ENCODE measurements at places on chromosomes 2 and 18. TPM values are rescaled to one million over a fixed set of nuclear protein-coding genes. Genes with fewer than 3 reads are reported as not detected.

Gene NR4A2
- polyA plus RNA-seq: 0.67 TPM

Gene SIX3
- not detected for polyA plus RNA-seq

Gene NYAP2
- polyA plus RNA-seq: 0.05 TPM

Gene RGPD4
- polyA plus RNA-seq: not detected

Gene LOXHD1
- polyA plus RNA-seq: 0.66 TPM

Gene MERTK
- polyA plus RNA-seq: 24.6 TPM

Gene PRSS56
- polyA plus RNA-seq: not detected

Gene TUBB8B
- 0.51 TPM for polyA plus RNA-seq

Gene CNTNAP5
- polyA plus RNA-seq: 0.04 TPM

Gene COL4A4
- polyA plus RNA-seq: 56.2 TPM

Gene KCNE4
- 18.3 TPM for polyA plus RNA-seq

Gene SCN9A
- polyA plus RNA-seq: 1.6 TPM

DNA sequence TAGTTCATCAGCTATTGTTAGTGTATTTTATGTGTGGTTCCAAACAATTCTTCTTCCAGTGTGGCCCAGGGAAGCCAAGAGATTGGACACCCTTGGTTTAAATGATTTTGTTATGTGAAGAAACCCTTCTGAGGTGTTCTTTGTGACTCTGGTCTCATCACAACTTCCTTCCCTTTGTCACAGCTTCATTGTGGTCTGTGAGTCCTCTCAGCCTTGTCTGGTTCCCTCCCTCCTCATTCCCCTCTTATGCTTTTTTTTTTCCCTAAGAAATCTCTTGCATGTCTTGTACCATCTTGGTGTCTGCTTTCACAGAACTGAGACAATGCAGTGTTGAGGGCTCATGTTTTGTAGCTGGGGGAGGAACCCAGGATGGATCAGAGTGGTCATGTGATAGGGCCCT lies 118.9 kb downstream of the TMEM182 start:
- no peak for DNase-seq

DNA sequence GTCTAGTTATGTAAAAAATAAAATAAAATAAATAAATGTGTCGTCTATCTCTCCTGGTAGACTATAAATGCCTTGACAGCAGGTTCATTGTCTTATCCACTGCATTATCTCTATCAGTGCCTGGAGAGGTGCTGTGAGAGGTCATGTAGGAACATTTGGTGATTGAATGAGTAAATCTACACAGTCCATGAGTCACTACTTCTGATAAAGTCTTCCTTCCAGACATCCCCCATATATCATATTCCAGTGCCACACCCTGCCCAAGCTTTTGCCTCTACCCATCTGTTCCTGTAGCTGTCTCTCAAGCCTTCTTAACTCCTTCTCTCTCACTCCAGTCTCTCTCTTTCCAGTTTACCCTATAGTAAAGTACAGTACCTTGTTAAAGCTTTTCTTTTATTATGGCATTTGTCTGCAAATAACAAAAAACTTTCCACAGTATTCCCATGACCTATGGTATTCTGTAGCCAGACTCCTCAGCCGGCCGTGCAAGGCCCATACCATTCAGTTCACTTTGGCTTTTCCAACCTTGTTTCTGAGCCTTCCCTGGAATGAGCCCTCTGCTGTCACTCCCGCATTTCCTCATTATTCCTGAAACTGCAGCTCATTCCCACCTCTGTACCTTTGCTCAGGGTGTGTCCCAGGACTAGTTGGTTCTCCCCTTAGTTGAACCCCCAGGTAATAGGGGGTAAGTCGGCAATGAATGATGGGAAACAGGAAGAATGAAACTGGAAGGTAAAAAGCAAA lies 37.5 kb downstream of the ANXA4 start:
- DNase-seq: no peak

DNA sequence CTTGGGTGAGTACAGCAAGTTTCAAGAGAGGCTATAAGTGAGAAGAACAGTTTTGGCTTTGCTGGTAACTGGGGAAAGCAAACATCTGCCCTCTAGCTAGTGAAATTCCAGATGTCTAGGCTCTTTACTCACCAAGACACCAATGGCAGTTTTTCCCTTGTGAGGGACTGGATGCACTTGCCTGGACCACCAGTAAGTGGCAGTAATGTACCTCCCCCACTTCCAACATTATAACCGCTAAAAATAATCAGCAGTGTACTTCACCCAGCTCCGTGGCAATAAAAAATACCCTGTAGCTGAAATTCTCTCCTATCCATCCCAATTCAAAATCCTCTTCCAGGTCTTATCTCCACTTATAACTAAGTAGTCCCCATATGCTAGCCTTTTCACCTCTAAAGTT lies 383.9 kb downstream of the ARHGAP15 start:
- DNase-seq: no peak

GRCh38 chr2:168054657-168055056 lies 192.7 kb downstream of the STK39 start:
- no peak for DNase-seq

DNA sequence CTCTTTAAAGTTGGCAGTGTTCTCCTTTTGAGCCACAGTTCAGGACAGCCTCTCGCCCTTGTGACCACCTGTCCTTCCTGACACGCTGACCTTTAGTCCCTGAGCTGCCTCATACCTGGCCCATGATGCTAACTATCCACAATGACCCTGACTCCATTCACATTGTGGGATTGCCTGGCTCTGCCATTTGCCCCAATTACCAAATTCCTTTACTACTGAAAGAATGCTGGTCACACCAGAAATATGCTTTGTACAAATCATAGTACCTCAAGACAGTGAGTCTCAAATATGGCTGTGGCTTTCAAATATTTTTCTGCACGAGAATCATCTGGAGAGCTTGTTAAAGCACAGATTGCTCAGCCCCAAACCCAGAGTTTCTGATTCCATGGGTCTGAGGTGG lies 54.2 kb downstream of the LTBP1 start:
- no peak for DNase-seq

- no peak for DNase-seq
These were observed 49.2 kb upstream of the NAB1 start for GRCh38 chr2:190599546-190600220.

DNA sequence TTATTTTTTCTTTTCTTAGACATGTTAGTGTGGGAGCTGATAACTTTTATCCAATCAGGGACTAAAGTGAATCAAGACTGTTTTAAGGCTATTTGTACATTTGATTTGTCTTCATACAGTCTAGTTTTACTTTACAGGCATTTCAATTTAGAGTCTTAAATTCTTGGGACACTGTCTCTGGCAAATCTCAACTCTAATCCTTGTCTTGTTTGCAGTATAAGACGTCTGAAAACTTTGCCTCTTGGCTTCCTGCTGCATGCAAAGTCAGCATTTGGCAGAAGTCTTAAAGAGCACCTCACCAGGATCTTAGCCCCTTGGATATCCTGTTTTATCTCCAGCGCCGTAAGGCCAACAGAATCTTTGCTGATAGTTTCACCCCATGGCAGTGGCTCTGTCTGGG lies 30.3 kb downstream of the SPOPL start:
- no peak for DNase-seq

- no peak for DNase-seq
These were observed 22.8 kb downstream of the ANO7 start for GRCh38 chr2:241211276-241211675.

GRCh38 chr2:174326161-174327020 lies 8.4 kb upstream of the SP9 start:
- peak; percentile 35 for DNase-seq

GRCh38 chr2:171139860-171140259 lies 20.8 kb downstream of the TLK1 start:
- DNase-seq: no peak

DNA sequence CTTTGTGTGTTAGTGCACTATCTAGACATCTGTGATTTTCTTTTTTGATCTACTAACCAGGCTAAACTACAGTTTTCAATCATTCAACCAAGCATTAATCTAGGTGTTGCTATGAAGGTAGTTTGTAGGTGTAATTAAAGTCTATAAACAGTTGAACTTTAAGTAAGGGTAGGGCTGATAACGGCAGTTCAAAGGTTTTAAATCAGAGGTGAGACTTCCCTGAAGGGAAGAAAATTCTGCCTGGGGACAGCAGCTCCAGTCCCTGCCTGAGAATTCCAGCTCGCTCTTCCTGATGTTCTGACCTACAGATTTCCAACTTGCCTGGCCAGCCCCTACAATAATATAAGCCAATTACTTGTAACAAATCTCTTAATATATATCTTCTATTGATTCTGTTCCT lies 663.9 kb downstream of the MBD2 start:
- no peak for DNase-seq

DNA sequence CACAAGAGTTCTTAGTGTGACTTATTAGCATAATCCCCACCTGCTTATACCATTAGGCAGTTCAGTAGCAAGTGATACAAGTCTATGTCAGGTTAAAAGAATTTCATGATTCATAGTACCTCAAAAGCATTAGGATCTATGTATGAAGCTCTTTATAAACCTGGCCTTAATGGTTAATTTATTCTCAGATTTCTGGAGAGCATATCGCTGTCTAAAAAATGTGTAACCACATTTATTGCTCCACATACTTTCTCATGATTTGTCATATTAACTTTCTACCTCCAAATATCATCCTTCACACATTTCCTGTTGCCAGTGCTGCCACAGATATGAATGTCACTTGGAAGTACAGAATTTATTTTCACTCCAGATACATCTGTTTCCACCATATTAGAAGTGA lies 332.8 kb upstream of the MAP2 start:
- DNase-seq: no peak

DNA sequence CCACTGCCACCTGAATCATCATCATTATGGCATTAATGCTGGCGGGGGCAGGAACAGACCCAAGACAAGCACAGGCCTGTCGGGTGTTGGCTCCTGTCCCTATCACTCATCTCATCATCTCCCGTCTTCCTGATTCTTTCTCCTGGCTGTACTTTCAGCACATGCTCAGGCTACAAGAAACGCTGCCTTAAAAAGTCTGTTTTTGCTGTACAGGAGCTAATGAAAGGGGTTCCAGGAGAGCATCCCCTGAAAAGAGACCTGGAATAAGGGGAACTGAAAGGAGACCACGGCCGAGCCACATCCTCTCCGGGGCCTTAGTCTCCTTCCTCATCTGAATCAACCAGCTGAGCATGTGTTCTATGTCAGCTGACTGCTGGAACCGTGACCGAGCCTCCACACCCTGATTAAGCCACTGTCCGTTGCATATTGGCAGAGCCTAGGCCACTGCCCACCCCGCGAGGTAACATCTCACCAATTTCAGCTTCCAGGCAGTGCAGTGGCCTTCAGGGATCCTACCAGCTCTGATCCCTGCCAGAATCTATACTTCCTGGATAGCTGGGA lies 62.6 kb downstream of the DNMT3A start:
- DNase-seq: no peak

DNA sequence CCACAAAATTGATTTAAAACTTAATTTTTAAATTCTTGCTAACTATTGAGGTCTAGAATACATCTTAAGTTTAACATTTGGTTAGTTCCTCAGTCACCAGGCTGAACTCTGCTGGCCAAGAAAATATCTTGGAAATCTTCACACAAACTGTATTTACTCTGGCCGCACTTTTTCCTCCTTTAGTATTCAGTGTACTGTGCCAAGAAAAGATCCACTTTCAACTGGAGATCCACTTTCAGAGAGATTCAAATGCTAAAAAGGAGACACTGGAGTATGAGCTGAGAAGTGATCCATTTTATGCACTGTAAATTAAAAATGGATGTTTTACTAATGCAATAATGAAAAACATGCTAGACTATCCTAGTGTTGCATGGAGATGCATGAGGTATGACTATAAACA lies 98.1 kb downstream of the ANTXR1 start:
- DNase-seq: no peak

DNA sequence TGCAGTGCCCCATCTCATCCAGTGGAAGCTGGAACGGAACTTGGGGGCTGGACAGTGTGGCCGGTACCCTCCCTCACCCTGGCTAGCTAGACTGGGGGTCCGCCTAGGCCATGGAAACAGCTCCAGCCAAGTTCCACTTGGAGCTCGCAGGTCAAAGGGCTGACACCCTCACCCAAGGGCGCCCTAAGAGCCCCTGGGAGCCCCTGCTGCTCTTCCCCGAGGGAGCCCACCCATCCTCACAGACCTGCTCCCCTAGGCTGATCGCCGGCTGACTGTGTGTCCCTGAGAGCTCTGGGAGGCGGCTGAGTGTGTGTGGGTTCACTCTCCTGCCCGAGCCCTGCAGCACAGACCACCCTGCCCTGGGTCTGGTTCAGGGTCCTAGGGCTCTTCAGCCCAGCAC lies 118.2 kb upstream of the OTOS start:
- DNase-seq: no peak

DNA sequence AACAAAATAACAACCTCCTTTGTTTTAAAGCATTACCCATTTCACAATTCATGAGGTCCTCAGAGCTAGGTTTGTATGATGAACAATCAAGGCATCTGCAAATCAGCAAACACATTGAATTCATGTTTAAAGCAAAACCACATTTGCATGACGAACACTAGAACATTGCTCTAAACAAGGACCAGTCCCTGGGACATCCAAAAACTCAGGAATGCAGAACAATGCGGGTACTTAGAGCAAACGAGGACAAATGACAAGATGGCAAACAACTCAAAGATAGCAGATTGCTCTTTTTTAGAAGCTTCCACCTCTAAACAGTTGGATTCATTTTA lies 45.7 kb upstream of the RALBP1 start:
- no peak for DNase-seq

DNA sequence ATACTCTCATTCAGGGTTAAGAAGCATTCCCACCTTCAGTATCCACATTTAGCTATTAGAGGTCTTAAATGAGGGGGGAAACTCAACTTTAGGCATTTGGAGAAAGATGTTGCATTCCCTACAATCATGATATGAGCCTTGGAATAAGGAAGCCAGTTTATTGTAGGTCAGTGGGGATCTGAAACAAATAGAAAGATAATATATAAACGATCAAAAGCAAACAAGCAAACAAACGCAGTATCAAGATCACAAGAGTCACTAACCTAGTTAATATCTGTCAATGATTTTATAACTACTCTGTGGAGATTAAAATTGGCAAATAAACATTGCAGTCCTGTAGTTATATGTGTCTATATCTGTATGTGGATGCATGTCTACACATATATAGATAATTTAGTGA lies 152.4 kb upstream of the LRATD1 start:
- no peak for DNase-seq

DNA sequence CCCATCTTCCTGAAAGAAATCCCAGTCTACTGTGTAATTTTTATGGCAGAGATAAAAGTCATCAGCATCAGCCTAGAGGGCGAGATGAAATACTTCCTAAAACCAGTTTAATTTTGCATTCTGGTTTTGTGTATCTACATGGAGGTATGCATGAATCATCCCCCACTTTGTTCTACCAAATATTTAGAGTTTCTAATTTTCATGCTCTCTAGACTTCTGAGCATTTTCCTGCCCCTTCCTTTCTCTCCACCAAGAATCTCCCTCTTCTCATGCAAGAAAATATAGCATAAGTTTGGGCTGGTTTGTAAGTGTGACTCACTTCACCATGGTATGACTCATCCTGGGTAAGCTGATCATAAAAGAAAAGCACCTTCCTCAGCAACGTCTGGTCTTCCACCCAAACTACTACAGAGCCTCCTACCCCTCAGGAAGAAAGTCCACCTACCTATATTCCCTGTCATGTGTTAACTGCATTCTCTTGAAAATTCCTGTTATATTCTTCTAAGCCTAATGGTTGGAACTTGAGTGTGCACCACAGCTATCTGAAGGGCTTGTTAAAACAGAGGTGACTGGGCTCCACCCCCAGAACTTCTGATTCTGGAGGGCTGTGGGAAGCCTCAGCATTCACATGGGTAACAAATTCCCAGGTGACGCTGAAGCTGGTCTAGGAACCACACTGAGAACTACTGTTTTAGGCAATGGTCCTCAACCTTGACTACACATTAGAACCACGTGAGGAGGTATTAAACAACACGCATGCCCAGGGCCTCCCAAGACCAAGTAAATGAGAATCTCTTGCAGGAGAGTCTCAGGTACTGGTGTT lies 37.4 kb upstream of the RAPGEF4 start:
- DNase-seq: no peak

All from right renal pelvis (tissue), 4 donors.